ENCODE measurements at places on chromosomes 16 and 17.
A peak's percentile ranks its signal among the peaks of the same experiment; 100 is the strongest.

DNA sequence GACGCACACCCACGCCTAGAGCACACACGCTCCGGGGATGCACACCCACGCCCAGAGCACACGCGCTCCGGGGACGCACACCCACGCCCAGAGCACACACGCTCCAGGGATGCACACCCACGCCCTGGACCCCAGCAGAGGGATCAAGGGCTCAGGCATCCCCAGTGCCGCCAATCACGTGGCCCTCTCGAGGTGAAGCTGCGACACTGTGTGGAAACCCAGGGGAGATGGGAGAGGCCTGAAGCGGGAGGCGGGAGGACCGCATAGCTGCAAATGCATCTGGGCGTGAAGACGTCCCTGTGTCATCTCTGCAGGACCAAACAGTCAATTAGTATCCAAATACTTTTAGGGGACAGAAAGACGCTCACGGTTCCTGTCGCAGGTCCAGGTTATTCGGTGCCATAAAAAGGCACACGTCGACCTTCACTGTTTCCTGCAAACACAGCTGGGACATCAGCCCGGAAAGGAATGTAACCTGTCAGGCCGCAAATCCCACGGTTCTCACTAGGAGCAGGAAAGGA lies 56.4 kb downstream of the TBC1D16 start:
- DNase-seq = no peak

- no peak for DNase-seq
Observed at GRCh38 chr16:50011707-50012106, 13.3 kb upstream of the CNEP1R1 start.

DNA sequence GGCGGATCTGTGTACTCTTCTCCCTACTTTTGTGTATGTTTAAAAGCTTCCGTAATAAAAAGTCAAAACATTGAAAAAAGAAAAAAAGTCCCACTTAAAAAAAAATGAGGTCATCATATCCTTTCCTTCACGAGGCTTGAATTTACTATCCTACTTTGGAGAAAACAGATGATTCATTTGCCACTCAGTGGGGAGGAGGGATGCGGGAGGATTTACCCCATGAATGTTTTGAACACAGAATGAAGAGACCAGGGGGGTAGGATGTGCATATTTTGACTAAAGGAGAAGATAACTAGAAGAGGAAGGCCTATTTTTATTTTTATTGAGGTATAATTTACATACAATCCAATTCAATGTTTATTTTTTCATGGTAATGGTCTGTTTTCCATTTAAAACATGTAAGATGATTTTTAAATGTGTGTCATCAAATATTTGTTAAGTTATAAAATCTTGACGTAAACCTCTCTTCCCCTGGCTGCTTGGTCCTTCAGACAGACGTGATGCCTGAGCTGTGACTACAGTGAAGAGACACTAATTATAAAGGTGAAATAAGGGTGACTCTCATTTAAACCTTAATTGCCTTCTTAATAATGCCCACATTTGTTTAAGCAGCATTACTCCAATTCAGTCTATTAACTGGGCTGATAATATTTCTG lies 135.4 kb upstream of the AXIN2 start:
- peak; percentile 71 for DNase-seq

DNA sequence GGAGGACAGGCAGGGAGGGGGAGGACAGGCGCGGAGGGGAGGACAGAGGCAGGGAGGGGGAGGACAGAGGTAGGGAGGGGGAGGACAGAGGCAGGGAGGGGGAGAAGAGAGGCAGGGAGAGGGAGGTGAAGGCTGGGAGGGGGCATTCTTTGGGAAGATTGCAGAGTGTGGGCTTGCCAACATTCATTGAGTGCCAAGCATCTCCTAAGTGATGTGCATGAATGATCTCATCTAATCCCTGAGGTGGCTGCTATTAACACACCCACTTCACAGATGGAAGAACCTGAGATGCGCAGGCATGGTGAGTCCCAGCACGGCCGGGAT lies 58.3 kb downstream of the NT5M start:
- DNase-seq = no peak

GRCh38 chr16:89026121-89026612 lies 49.2 kb upstream of the CBFA2T3 start:
- DNase-seq = no peak

DNA sequence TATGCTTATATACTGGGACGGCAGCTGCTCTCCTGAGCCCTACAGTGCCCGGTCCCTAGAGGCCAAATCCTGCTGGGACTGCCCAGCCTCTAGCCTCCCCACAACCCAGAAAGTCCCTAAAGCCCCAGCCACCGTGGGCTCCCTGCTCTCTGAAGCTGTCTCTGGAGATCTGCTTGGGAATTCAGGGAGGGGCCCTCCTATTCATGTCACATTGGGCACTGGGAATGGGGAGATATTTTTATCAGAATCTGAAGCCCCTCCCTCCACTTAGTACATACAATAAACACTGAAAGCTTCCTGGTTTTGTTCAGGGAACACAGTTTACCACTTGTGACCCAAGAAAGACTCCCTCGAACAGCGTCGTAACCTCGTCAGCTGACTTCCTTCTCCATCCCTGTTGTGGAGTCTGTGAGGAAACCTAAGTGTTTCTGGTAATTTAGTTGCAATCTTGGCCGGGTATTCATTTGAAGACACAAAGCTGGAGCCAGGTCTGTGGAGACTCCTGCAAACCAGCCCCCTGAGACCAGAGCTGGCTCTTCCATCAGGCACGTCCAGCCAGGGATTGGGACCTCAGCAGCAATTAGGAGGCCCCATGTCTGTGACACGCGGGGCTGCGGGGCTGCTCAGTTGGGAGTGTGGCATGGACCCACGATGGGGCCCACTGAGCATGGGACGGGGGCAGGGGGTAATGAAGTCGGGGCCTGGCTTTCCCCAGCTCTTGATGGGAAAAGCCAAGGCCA lies 38.5 kb downstream of the PGS1 start:
- no peak for DNase-seq

DNA sequence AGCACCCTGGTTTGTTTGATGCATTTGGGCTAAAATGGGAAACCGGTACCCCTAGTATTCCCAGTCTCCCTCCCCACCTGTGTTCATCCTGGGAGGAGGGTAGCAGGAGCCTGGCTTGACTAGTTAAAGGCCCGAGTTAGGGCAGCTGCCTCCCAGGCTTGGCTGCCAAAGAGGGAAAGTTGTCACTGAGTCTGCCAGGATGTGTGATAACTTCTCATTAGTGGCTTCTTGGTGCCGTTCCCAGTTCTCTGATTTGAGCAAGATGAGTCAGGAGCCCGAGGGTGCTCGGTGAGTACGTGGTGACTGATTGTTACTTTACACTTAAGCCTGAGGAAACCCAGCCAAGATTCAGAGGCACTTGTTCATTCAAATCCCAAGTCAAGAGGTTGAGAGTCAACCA lies 2.5 kb downstream of the KRT32 start:
- no peak for DNase-seq

GRCh38 chr16:23323224-23324030 lies 21.3 kb downstream of the SCNN1B start:
- DNase-seq = no peak

DNA sequence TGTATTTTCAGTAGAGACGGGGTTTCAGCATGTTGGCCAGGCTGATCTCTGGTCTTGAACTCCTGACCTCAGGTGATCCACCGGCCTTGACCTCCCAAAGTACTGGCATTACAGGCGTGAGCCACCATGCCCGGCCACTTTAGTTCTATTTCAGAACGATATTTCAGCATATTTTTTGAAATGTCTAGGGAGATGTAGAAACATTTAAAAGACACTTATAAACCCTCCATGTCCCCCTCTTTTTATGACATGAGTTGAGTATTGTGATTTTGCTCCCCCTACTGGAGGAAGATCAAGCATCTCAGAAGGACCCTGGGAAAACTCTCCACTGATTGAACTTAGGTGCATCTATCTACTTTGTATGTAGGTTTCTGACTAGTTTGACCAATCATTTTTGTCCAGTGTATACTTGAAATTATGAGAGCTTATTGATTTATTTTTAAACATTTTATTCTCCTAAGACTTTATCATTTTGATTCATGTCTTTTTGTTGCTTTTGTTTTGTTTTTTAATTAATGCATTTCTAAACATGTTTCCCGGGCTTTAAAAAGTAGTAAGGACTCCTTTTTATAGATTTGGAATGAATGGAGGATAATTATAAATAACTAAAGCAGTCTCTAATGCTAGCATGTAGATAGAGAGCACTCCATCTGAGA lies 105.1 kb downstream of the CHD9 start:
- peak; percentile 3 for DNase-seq

Data from NCI-H748 treated with DMSO at 0.1 percent for 48 hours (cell line).